Right renal pelvis (tissue), 4 donors: ENCODE measurements at places on chromosomes 6 and 20. TPM values are rescaled to one million over a fixed set of nuclear protein-coding genes. Genes with fewer than 3 reads are reported as not detected.

GRCh38 chr6:125363039-125363823 is 61.5 kb upstream of the HDDC2 start:
- DNase-seq: no peak

- DNase-seq: peak; percentile 37
Observed at GRCh38 chr20:1503564-1504227, 12.5 kb upstream of the SIRPB2 start.

- no peak for DNase-seq
Observed at GRCh38 chr6:63689421-63689820, 53.8 kb downstream of the PHF3 start.

GRCh38 chr6:134340179-134340975 is 22.5 kb upstream of the SGK1 start:
- no peak for DNase-seq

DNA sequence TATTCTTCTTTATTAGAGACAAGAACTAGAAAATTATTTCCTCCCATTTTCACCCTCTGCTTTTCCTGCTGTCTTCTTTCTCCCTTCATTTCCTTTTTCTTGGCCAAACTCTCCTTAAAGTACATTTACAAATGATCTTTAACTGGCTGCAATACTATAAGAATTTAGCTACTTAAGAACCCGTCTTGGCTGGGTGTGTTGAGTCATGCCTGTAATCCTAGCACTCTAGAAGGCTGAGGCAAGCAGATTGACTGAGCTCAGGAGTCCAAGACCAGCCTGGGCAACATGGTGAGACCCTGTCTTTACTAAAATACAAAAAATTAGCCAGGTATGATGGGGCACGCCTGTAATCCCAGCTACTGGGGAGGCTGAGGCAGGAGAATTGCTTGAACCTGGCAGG is 39.3 kb upstream of the SRPK1 start:
- no peak for DNase-seq

GRCh38 chr6:21402368-21402767 is 191.2 kb upstream of the SOX4 start:
- no peak for DNase-seq

ZBTB46 gene
- polyA plus RNA-seq: 16.7 TPM

GRIK2 gene
- polyA plus RNA-seq: 15.8 TPM
